DMS79 treated with DMSO at 0.1 percent for 48 hours (cell line): ENCODE measurements at places on chromosomes 7 and 10.
A peak's percentile ranks its signal among the peaks of the same experiment; 100 is the strongest.

- no peak for DNase-seq
These were observed 33.2 kb downstream of the DRGX start for GRCh38 chr10:49362596-49363260.

DNA sequence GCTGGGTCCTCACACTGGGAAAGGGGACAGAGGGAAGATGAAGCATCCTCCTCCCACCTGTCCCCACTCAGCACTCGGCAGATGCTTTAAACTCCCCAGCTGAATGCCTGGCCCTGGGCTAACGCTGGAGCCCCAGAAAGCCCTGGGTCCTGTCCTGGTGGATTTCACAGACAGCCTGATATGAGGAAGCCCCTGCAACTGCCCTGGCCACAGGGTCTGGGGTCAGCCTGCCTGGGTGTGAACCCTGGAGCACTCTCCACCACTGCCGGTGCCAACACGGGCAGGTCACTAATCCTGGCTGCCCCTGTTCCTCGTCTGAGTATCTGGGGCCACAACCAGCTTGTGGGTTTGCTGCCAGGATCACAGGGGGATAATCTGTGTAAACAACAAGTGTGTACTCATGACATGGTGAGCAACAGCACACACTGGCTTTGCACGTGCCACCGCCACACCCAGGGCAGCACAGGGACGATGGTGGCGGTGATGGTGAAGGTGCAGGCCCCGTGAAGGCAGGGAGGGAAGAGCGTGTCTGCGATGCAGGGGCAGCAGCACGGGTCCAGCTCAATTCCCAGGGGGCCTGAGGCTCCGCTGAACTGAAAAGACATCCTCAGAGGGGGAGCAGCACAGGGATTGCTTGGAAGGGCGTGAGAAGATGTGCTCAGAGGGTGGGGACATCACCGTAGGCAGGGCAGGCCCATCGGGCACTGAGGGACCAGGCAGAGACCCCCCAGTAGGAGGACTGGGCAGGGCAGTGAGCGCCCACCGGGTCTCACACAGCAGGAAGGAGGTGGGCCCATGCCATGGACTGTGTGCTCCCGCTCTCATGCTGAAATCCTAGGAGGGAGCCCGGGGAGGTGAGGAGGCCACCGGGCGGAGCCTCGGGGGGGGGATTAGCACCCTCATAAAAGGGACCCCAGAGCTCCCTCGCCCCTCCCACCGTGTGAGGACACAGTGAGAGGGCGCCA lies 238.7 kb downstream of the MAD1L1 start:
- DNase-seq: no peak

GRCh38 chr7:151895008-151895630 lies 18.2 kb upstream of the PRKAG2 start:
- peak; percentile 97 for DNase-seq

DNA sequence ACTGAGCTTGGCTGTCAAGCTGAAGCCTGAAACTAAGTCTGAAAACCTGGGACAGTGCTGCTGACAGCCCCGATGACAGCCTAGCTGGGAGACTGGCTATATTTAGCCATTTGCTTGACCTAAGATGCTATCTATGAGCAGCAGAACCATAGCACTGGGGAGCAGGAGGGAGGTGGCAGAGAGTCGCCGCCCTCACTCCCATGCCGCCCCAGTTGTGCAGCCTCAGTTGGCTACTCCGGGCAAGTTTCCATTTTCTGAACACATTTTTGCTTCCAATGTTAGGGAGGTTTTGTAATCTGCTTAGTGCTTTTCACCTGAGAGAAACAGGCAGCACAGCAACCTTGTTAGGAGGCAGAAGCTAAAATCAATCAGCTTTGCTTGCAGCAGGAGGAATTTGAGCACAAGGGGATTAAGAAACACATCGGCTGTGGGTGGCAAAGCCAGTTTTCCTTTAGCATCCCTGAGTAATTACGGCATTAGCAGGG lies 20.4 kb upstream of the C10orf71 start:
- no peak for DNase-seq

- DNase-seq: no peak
These were observed 44.2 kb downstream of the ZNF438 start for GRCh38 chr10:30987463-30987862.
